ENCODE measurements at places on chromosomes 12 and 14.

GRCh38 chr12:104750061-104750460 lies 208.0 kb downstream of the SLC41A2 start:
- DNase-seq, result no peak
- no peak overlapping the region for H3K4me3 ChIP-seq
- peaks cover 4% of the 10 kb centered on the region for H3K4me1 ChIP-seq
- H3K27ac ChIP-seq, result no peak overlapping the region
- no peaks in the 10 kb centered on the region for H3K36me3 ChIP-seq
- no peaks in the 10 kb centered on the region for H3K27me3 ChIP-seq

DNA sequence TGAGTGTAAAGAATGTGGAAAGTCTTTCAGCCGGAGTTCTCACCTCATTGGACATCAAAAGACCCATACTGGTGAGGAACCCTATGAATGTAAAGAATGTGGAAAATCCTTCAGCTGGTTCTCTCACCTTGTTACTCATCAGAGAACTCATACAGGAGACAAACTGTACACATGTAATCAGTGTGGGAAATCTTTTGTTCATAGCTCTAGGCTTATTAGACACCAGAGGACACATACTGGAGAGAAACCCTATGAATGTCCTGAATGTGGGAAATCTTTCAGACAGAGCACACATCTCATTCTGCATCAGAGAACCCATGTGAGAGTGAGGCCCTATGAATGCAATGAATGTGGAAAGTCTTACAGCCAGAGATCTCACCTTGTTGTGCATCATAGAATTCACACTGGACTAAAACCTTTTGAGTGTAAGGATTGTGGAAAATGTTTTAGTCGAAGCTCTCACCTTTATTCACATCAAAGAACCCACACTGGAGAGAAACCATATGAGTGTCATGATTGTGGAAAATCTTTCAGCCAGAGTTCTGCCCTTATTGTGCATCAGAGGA lies 25.1 kb upstream of the ZNF268 start:
- H3K4me1 ChIP-seq, result no peaks in the 10 kb centered on the region
- DNase-seq, result no peak
- peaks cover 27% of the 10 kb centered on the region for H3K36me3 ChIP-seq
- H3K27ac ChIP-seq, result no peak overlapping the region
- peak overlapping the region; percentile 3 for H3K4me3 ChIP-seq

DNA sequence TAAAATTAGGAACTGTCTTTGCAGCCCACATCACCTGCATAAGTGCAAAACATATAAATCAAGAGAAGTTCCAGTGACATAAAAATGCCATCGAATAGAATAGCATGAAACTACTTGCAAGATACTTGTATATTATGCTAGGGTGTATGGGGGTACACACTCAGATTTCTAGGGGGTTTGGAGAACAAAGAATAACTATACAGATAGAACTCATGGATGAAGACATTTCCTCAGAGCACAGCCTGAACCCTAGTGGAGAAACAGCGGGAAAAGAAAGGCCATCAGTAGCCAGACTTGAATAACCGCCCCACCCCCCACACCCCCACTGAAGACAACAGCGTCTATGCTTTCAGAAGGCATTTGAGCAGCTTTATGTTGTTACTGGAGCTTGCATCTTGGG lies 425.8 kb downstream of the NPAS3 start:
- no peak overlapping the region for H3K27ac ChIP-seq
- no peaks in the 10 kb centered on the region for H3K36me3 ChIP-seq
- DNase-seq, result no peak
- H3K4me1 ChIP-seq, result no peaks in the 10 kb centered on the region

GRCh38 chr12:113658006-113658655 lies 186.5 kb upstream of the LHX5 start:
- H3K27me3 ChIP-seq, result no peaks in the 10 kb centered on the region
- H3K36me3 ChIP-seq, result no peaks in the 10 kb centered on the region
- H3K4me1 ChIP-seq, result no peaks in the 10 kb centered on the region
- H3K4me3 ChIP-seq, result no peak overlapping the region

- peaks cover 6% of the 10 kb centered on the region for H3K4me1 ChIP-seq
- H3K27ac ChIP-seq, result no peak overlapping the region
- H3K4me3 ChIP-seq, result no peak overlapping the region
- no peak for DNase-seq
- no peaks in the 10 kb centered on the region for H3K36me3 ChIP-seq
- peaks cover 20% of the 10 kb centered on the region for H3K27me3 ChIP-seq
Measured at GRCh38 chr14:36653413-36653812, 8.2 kb upstream of the PAX9 start.

GRCh38 chr14:99995700-99996356 lies 69.4 kb upstream of the EVL start:
- no peak overlapping the region for H3K4me3 ChIP-seq
- H3K27me3 ChIP-seq, result no peaks in the 10 kb centered on the region
- H3K36me3 ChIP-seq, result no peaks in the 10 kb centered on the region
- H3K27ac ChIP-seq, result no peak overlapping the region
- peak; percentile 57 for DNase-seq

DNA sequence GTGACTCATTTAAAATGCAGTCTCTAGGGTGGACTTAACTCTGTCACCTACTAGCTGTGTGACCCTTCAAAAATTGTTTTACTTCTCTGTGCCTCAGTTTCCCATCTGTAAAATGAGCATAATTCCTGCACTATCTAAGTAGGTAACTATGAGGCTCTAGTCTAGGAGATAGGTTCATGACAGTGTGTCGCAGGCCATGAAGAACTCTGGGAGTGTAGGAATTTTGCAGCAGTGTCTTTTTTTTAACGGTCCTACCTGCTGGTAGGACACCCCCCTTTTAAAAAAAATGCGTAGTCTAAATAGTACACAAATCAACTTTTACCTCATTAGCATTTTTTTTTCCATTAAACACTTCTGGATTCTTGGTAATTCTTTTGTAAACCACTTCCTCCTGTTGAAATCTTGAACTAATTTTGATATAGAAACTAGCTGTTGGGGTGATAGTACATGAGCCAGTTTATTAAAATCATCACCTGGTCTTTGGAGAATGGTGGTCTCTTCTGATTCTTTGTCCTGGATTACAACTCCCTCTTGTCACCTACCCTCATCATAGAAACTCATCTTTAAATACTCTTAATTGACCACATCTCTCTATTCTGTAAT lies 86.0 kb upstream of the SLC38A2 start:
- no peaks in the 10 kb centered on the region for H3K36me3 ChIP-seq
- peak overlapping the region; percentile 46 for H3K27ac ChIP-seq
- H3K4me1 ChIP-seq, result peaks cover 61% of the 10 kb centered on the region
- no peak for DNase-seq
- H3K27me3 ChIP-seq, result no peaks in the 10 kb centered on the region

DNA sequence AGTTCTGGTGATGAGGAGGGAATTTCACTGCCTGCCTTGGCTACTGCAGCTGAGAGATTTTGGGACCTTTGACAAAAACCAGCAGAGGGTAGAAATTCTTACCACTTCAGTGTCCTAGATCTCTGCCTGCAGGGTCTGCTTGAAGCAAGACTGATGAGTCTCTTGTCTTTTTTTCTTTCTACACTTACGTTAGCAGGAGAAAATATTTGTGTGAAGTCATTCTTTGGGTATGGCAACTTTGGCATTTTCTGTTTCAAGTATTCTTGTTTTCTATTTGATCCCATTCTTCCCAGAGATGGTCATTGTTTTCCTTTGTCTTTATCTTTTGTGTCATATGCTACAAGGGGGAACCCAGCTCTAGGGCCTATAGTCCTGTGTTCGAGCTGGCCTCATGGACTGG lies 65.6 kb upstream of the FERMT2 start:
- no peaks in the 10 kb centered on the region for H3K4me1 ChIP-seq
- H3K36me3 ChIP-seq, result no peaks in the 10 kb centered on the region
- H3K27ac ChIP-seq, result no peak overlapping the region
- H3K27me3 ChIP-seq, result peaks cover 3% of the 10 kb centered on the region
- H3K4me3 ChIP-seq, result no peak overlapping the region

GRCh38 chr12:108131657-108132126 lies 2.6 kb downstream of the WSCD2 start:
- no peaks in the 10 kb centered on the region for H3K4me1 ChIP-seq
- no peak for DNase-seq
- H3K4me3 ChIP-seq, result no peak overlapping the region
- no peaks in the 10 kb centered on the region for H3K36me3 ChIP-seq
- no peak overlapping the region for H3K27ac ChIP-seq

DNA sequence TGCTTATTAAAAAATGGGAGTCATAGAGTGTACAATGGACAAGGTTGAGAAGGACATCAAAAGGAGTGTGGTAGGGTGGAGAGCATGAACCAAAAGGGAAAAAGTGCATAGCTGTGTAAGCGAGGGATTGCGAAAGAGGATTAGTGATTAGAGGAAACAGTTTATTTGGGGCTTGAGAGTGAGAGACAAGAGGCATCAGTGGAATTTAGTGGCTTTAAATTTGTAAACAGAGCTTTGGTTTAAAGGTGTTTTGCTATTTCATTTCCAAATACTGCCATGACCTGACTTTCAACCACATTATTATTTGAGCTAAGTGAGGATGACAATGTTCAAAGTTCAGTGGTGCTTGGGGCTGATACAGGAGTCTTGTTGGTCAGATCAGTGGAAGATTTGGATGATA lies 53.4 kb downstream of the SLC16A7 start:
- no peaks in the 10 kb centered on the region for H3K27me3 ChIP-seq
- no peak overlapping the region for H3K4me3 ChIP-seq
- peaks cover 9% of the 10 kb centered on the region for H3K36me3 ChIP-seq
- no peak overlapping the region for H3K27ac ChIP-seq

GRCh38 chr14:87141801-87142200 lies 851.2 kb downstream of the GALC start:
- DNase-seq, result no peak
- no peaks in the 10 kb centered on the region for H3K4me1 ChIP-seq
- no peaks in the 10 kb centered on the region for H3K27me3 ChIP-seq
- no peak overlapping the region for H3K27ac ChIP-seq

DNA sequence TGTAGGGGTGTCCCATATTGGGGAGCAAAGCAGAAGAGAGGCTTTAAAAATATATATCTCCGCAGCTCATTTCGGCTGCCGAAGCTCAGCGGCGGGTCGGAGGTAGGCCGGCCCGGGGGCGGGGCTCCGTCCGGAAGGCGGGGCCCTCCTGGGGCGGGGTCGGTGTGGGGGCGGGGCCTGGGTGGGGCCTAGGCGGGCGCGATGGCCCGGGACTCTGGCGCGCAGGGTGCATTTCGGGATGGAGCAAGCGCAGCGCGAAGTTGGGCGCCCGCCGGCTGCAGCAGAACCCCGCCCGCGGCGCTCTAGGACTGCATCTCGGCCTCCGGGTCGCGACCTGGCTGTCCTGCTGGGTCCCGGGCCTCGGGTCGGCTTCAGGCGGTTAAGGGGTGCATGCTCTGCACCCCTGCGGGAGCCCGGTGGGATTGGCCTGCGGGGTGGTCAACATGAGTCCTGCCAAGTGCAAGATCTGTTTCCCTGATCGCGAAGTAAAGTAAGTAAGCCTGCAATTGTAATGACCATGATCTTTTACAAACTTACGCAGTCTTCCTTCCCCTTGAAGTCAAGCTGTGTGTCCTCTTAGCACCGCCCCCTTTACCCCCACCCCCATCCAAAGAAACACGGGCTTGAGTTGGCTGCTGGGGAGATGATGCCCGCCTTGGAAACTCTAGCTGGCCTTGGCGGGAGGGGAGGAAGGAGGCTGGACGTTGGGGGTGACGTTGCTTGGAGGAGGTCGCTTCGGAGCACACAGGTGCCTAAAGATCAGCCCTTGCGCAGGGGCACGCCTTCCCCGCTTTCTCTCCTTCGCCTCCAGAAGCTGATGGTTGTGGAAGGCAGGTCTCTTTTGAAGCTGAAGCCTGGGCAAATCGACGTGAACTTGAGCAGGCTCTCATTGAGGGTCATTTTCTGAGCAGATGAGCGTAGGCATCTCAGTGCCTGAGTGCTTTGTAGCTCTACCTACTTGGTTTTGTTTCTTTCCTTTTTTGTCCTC lies 38.4 kb downstream of the ACACB start:
- H3K4me1 ChIP-seq, result peaks cover 5% of the 10 kb centered on the region
- no peaks in the 10 kb centered on the region for H3K36me3 ChIP-seq
- peak overlapping the region; percentile 73 for H3K4me3 ChIP-seq
- H3K27me3 ChIP-seq, result no peaks in the 10 kb centered on the region
- peak; percentile 79 for DNase-seq

GRCh38 chr14:44279357-44279756 lies 227.7 kb downstream of the FSCB start:
- H3K4me3 ChIP-seq, result no peak overlapping the region
- H3K36me3 ChIP-seq, result no peaks in the 10 kb centered on the region
- no peaks in the 10 kb centered on the region for H3K4me1 ChIP-seq
- no peak overlapping the region for H3K27ac ChIP-seq

GRCh38 chr12:108299980-108300696 lies 39.0 kb downstream of the CMKLR1 start:
- no peaks in the 10 kb centered on the region for H3K36me3 ChIP-seq
- no peak overlapping the region for H3K4me3 ChIP-seq
- H3K4me1 ChIP-seq, result peaks cover 25% of the 10 kb centered on the region
- no peak for DNase-seq

DNA sequence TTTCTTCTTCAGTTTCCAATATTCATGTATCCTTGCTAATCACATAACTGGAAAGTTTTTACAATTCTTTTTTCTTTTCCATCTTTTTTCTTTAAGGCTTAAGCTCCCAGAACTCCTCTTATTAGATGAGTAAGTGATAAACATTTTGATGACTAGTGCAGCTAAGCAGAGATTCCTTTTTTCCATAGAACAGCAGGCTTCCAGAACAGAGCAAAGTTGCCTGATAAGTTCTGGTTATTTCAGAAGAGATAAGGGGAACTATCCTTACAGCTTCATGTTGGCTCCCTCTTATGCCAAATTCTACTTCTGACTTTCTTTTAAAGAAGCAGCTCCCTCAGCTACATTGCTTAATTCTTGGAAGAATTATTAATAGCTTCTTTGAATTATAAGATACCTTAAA lies 194.7 kb upstream of the FAR2 start:
- H3K4me1 ChIP-seq, result no peaks in the 10 kb centered on the region
- no peaks in the 10 kb centered on the region for H3K36me3 ChIP-seq
- H3K4me3 ChIP-seq, result no peak overlapping the region
- no peaks in the 10 kb centered on the region for H3K27me3 ChIP-seq

- H3K4me3 ChIP-seq, result no peak overlapping the region
- H3K27me3 ChIP-seq, result no peaks in the 10 kb centered on the region
- H3K27ac ChIP-seq, result no peak overlapping the region
- H3K36me3 ChIP-seq, result no peaks in the 10 kb centered on the region
Measured at GRCh38 chr12:108302016-108302402, 37.1 kb downstream of the CMKLR1 start.

DNA sequence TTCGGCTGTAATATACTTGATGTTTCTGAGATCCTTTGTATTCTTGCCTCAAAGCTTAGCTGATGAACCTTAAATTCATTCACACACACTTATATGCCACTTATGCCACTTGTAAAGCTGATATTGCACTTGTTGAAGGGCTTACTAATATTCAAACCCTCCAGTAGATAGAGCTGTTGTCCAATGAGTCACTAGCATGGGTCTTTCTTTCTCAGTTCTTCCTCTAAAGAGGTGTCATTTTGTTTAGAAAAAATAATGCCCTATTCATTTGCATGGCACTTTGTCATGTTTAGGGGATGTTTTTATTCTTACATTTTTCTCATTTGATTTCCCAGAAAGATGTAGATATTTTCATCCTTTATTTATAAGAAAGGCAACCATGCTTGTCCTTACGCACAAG lies 56.4 kb downstream of the MON2 start:
- H3K27me3 ChIP-seq, result no peaks in the 10 kb centered on the region
- DNase-seq, result no peak
- no peaks in the 10 kb centered on the region for H3K36me3 ChIP-seq
- H3K4me1 ChIP-seq, result no peaks in the 10 kb centered on the region
- H3K4me3 ChIP-seq, result no peak overlapping the region

- peaks cover 41% of the 10 kb centered on the region for H3K36me3 ChIP-seq
- no peak overlapping the region for H3K4me3 ChIP-seq
- H3K27me3 ChIP-seq, result no peaks in the 10 kb centered on the region
- H3K4me1 ChIP-seq, result no peaks in the 10 kb centered on the region
Measured at GRCh38 chr12:132740652-132741051, 21.0 kb downstream of the ANKLE2 start.

- no peaks in the 10 kb centered on the region for H3K4me1 ChIP-seq
- no peaks in the 10 kb centered on the region for H3K36me3 ChIP-seq
- DNase-seq, result no peak
- H3K4me3 ChIP-seq, result no peak overlapping the region
Measured at GRCh38 chr12:86367137-86367536, 110.9 kb upstream of the MGAT4C start.
